ENCODE measurements at places on chromosomes 7 and 10.

- H3K27me3 ChIP-seq = no peaks in the 10 kb centered on the region
- peak within 1 kb of the TSS; percentile 24 for H3K4me3 ChIP-seq
- H3K36me3 ChIP-seq = peaks cover 19% of the 10 kb centered on the region
- H3K27ac ChIP-seq = peak within 1 kb of the TSS; percentile 97
- no peak for DNase-seq
Measured at GRCh38 chr7:832167-832967, at the start of gene SUN1. TSS of gene SUN1 (plus strand) at chr7:832476. CDS start at chr7:832525, 49 bp downstream.

GRCh38 chr10:326350-326749 lies 191.1 kb downstream of the ZMYND11 start:
- peaks cover 10% of the 10 kb centered on the region for H3K4me1 ChIP-seq
- peaks cover 3% of the 10 kb centered on the region for H3K36me3 ChIP-seq
- no peak for DNase-seq
- H3K27me3 ChIP-seq = no peaks in the 10 kb centered on the region

DNA sequence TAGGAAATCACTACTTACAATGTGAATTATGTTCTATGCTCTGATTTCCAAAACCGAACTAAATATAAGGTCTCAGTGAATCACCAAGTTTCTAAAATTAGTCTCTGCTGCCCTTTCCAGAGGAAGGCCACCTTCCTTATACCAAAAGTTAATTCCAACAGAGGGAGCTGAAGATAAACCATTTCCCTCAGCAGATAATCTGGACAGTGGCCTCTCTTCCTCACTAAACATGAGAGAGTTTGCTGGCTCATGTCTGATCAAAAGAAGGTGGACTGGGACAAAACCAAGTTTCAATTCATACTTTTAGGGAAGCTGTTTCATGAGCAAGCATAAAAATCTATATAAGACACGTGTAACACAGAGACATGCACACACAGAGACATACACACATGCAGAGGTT lies 6.4 kb downstream of the FEZF1 start:
- peaks cover 40% of the 10 kb centered on the region for H3K4me1 ChIP-seq
- no peaks in the 10 kb centered on the region for H3K36me3 ChIP-seq
- H3K4me3 ChIP-seq = no peak overlapping the region
- H3K27ac ChIP-seq = no peak overlapping the region

DNA sequence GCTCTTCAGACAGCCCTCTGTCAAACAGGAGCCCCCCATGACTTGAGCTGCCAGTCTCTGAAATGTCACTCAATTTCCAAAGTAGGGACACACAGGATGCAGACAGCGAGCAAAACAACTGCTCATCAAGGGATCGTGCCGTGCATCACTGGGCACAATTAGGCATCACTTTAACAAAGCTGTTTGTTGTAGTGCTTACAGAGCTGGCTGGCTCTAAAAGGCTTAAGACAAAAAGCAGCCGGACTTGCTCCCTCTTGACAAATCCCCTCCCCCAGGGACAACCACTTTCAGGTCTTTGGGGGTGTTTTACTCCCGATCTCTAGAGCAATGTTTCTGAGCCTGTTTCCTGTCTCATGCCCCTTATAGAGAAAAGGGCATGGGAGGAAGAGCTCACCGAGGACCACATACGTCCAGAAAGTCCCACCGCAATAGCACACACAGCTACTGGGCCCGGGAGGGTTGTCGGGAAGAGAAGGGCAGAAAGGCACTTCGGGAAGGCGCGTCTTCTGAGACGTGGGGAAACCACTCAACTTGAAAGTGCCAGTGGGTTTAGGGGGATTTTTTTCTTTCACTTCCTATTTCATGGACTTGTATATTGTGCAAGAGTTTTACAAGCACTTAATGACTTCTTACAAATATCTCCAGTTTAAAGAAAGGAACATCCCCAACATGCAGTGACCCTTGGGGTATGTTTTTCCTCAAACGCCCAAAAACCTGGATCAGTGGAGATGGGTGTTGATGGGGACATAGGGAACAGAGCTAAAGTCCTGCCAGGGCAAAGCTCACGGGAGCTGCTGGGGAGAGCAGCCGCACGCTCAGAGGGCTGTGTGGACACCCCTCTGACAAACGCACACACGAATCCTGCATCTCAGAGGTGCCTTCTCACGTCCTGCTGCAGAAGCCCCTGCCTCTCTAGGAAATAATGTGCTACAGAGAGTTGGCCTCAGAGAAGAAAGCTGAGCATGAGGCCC lies 27.1 kb downstream of the LRRC20 start:
- no peaks in the 10 kb centered on the region for H3K27me3 ChIP-seq
- no peak overlapping the region for H3K4me3 ChIP-seq
- DNase-seq = no peak
- H3K27ac ChIP-seq = peak overlapping the region; percentile 71
- no peaks in the 10 kb centered on the region for H3K36me3 ChIP-seq

DNA sequence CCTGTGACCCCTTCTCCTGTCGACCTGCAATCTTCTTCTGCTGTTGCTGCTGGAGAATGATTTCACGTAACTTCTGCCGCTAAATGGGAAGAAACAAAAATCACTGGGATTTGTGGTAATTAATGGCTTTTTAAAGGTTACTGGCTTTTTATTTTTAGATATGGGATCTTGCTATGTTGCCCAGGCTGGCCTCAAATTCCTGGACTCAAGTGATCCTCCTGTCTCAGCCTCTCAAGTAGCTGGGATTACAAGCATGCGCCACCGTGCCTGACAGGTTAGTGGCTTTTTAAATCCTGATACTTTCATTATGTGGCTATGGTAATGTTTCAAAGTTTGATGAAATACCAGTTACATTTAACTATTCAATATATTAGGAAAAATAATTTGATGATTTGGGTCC lies 154.6 kb downstream of the GALNT11 start:
- no peaks in the 10 kb centered on the region for H3K27me3 ChIP-seq
- H3K36me3 ChIP-seq = peaks cover 54% of the 10 kb centered on the region
- H3K4me3 ChIP-seq = no peak overlapping the region
- no peaks in the 10 kb centered on the region for H3K4me1 ChIP-seq

DNA sequence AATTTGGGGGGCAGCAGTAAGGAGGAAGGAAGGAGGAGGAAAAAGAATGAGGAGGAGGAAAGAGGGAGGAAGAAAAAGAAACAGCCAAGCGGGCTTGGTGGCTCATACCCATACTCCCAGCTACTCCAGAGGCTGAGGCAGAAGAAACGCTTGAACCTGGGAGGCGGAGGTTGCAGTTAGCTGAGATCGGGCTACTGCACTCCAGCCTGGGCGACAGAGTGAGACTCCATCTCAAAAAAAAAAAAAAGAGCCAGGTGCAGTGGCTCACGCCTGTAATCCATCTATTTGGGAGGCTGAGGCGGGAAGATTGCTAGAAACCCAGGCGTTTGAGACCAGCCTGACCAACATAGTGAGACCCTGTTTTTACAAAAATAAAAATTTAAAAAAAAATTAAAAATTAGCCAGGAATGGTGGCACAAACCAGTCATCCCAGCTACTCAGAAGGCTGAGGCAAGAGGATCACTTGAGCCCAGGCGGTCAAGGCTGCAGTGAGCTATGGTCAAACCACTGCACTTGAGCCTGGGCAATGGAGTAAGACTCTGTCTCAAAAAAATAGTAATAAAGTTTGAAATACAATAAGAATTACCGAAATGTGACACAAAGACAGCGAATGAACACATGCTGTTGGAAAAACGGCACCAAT lies 14.1 kb upstream of the CRCP start:
- H3K27ac ChIP-seq = peak overlapping the region; percentile 89
- peak overlapping the region; percentile 58 for H3K4me3 ChIP-seq
- no peaks in the 10 kb centered on the region for H3K36me3 ChIP-seq
- no peak for DNase-seq

DNA sequence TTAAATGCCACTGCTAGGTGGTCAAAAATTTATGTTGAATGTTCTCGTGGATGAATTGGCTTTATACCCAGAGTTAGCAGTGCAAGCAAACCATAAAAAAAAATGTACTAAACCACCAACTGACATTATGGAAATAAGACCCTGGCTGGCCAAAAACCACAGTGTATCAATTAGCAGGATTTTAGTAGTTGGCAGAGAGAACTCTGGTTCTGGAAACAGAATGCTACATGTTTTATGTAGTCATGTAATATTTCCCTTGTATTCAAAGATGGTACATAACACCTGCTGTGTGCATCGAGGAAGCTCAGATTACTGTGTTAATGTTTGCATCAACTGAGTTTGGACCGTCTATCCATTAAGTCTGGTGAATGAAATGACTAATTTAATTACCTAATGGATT lies 618.5 kb downstream of the CCSER2 start:
- no peak for DNase-seq
- H3K4me3 ChIP-seq = no peak overlapping the region
- no peaks in the 10 kb centered on the region for H3K36me3 ChIP-seq
- no peaks in the 10 kb centered on the region for H3K27me3 ChIP-seq
